ENCODE measurements at places on chromosomes 7 and 10.

DNA sequence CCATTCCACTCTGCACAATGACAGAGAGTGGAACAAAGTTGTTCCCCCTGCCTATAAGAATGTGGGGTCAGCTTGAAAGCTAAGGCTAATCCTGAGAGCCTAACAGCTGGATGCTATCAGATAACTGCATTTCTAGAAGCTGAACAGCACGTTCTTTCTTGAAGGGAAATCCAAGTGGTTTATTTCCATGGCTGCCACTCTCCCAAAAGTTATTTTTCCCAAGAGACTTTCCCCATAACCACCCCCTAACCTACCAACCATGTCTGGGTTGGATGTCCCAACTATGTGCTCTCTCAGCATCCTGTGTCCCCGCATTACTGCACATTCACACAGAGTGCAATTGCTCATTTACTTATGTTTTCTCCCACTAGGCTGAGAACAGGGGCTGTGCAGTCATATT lies 140.7 kb upstream of the ANKRD1 start:
- no peak for DNase-seq

GRCh38 chr10:72204296-72204695 lies 11.5 kb upstream of the ANAPC16 start:
- no peak for DNase-seq

GRCh38 chr10:507908-508444 lies 181.5 kb downstream of the DIP2C start:
- DNase-seq, result no peak

DNA sequence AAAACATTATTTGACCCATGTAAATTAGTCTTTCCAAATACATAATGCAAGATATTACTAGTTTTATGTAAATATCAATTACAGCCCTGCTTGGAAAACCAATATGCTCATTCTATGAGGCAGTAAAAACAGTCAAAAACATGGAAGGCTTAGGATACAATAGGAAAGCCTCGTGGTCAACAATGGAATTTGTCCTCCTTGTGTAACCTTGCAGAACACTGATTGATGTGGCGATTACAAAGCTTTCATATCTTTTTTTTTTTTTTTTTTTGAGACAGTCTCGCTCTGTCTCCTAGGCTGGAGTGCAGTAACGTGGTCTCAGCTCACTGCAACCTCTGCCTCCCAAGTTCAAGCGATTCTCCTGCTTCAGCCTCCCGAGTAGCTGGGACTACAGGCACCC lies 157.3 kb upstream of the BET1 start:
- no peak for DNase-seq

GRCh38 chr10:20817116-20817515 lies 80.0 kb downstream of the NEBL start:
- no peak for DNase-seq

DNA sequence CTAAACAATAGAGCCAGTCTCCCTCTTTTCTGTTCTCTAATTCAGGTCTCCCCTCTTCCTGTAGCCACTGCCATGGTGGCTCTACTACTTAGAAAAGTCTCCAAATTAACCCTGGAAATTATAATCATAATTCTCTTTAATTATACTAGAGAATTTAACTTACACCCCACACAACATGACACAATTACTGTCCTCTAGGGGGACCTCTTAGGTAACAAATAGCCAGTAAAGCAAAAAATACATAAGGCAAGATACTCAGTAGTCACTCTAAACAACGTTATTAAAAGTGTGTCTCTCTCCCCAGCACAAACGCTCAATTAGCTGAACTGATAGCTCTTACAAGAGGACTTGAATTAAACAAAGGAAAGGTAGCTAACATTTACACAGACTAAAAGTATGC lies 44.3 kb upstream of the ZNF107 start:
- DNase-seq, result no peak

GRCh38 chr10:71465551-71466252 lies 69.0 kb downstream of the CDH23 start:
- DNase-seq, result no peak

- DNase-seq, result no peak
Observed at GRCh38 chr10:8352171-8353075, 297.9 kb downstream of the GATA3 start.

DNA sequence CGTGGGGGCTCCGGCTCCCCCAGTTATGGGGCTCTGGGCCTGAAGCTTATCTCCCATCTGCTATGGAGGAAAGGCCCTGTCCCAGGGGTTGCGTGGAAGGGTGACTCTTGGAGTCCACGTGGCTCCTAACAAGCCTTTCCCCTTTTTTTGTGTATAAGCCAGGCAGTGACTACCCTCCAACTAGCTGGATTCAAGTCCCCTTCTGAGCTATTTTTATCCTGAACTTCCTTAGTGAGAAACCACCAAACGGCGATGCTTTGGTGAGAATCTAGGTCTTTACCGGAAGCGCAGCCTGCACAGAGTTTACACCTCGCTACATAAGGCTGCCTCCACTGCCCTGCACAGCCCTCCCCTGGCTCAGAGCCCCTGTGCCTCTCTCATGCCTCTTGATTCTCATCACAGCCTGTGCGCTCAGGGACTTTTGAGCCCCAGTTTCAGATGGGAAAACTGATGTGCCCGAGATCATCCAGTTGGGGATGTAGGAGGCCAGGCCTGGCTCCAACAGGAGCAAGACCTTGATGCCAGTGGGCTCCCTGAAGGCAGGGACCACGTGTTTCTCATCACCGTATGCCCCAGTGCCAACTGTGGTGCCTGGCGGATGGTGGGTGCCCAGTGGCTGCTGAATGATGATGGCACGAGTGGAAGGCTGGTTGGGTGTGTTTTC lies 102.3 kb upstream of the PPIF start:
- no peak for DNase-seq

DNA sequence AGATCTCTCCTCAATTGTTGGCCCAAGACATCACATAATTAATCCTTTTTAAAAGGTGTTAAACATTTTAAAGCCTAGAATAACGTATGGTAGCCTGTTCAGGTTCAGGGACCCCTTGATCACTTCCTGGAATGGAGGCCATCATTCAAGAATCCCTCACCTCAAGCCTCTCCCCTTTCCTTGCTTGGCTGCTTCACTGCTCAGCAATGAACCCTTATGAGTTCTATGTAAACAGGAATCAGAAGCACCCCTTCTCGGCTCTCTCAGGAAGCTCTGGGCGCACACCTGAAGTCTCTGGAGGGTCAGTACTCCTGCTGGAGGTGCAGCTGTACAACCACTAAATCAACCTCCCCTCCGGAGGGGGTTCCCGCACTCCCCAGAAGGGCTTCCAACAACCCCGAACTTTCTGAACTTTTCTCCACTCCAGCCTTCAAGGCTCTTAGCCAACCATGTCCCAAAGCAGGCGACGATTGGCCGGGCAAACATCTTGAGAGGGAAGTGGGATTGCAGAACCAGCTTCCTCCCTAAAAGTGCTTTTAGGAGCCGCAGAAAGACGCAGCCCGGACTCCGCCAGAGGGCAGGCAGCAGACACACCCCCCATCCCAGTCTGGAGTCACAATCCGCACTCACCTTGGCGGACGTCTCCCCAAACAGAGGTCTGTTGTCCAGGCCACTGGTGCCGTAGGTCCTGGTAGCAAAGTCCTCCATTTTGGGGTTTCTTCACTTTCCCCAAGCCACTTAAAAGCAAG lies 562 bp downstream of the TMEM243 start:
- peak; percentile 33 for DNase-seq

DNA sequence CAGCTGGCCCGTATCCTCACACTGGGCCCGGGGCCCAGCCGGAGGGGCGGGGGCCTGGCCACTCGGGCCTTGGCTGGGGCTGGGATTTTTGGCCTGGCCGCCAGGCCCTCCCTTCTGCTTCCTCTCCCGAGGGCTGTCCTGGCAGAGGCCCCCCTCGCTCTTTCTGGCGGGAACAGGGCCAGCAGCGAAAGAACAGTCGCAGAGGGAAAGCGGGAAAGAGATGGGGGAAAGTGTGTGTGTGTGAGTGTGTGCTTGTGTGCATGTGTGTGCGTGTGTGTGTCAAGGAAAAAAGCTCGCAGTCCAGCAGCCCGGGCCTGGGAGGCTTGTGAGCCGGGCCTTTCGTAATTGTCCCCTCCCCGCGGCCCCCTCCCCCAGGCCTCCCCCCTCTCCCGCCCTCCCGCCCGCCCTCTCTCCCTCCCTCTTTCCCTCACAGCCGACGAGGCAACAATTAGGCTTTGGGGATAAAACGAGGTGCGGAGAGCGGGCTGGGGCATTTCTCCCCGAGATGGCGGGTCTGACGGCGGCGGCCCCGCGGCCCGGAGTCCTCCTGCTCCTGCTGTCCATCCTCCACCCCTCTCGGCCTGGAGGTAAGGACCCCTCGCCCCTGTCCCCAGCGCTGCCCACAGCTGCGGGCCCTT lies at the start of gene ELN:
Gene ELN (plus strand): TSS at position 491 of the 638 bp plus-strand sequence. CDS start 15 bp downstream, at position 506.
- DNase-seq, result no peak

- DNase-seq, result no peak
Observed at GRCh38 chr10:126580873-126581647, 89.4 kb downstream of the C10orf90 start.

DNA sequence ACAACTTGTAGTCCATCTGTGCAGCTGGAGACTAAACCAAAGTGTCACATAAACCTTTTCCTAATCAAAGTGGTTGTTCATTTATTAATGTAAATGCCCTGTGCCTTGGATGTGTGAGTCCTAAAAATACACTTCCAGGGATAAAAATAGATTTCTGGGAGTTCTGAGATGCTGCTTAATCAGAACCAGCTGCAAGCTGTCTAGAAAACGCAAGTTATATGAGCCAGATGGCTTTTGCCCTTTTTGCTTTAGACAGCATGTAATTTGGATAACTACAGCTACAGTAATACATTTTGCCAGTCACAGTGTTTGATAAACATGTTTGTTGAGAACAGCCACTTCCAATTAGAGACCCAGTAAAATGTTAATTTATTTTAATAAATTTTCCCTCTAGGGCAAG lies 185.1 kb upstream of the PRPS1L1 start:
- no peak for DNase-seq

DNA sequence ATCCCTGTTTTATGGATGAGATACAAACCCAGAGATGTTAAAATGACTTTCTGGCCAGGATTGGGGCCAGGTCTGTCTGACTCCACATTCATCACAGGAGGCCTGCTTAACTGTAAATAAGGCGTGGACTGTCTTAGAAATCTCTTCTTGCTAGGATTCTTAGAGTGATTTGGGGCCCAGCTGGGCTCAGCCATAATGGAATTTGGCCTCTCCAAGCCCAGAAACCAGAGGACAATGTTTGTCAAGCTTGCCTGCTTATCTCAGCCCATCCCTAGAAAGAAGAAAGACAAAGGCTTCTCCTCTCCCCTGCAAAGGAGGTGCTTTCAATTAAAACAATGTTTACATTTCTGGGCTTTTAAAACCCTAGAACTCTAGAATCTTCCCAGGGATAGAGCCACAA lies 2.9 kb downstream of the HABP2 start:
- DNase-seq, result no peak

GRCh38 chr7:115693779-115694178 lies 336.8 kb downstream of the TFEC start:
- no peak for DNase-seq

DNA sequence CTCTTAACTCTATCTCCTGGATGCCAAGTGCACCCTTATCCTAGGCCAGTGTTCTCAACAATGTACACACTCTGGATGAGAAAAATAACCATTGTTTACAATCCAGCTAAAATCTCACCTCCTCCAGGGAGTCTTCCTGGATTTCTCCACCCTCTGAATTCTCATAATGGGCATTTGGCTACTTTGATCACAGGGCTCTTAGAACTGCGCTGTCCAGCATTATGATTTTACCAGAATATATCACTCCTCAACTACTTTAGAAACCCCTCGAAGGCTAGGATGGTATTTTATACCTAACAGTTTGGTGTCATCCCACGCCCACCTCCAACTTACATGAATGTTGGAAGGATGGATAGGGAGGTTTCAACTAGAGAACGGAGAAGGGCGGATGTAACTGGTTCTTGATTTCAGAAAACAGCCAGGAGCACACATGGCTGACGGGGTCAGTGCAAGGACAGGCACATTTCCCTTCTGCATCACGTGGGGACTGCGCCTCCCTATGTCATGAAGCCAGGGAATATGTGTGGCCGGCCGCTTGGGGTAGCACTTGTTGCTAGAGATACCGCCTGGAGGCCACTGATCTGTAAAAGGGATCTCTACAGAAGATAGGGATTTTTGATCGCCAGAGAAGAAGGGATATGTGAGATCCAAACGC lies 1.2 kb upstream of the ATP6V0E2 start:
- no peak for DNase-seq
